Heart left ventricle (tissue), 16 donors: ENCODE measurements at places on chromosomes 11 and 22. TPM values are rescaled to one million over a fixed set of nuclear protein-coding genes. Genes with fewer than 3 reads are reported as not detected.

DNA sequence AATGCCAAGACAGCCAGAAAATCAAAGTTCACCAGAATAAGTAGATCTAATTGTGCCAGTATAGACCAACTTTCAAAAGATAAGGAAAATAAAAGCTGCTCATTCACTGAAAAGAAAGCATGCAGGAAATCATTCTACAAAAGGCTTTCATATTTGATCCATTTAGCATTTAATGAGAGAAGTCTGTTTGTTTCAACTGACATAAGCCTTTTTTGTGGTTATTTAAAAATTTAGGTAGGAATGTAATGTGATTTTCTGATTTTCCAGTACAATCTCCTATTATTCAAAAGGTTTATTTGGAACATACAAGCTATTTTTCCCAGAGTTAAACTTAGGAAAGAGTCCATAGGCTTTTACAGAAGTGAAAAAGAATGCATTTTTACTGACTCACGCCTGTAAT lies 92.7 kb downstream of the SBF2 start:
- no peak overlapping the region for H3K27ac ChIP-seq
- no peaks in the 10 kb centered on the region for H3K27me3 ChIP-seq
- no peak overlapping the region for H3K4me3 ChIP-seq

DNA sequence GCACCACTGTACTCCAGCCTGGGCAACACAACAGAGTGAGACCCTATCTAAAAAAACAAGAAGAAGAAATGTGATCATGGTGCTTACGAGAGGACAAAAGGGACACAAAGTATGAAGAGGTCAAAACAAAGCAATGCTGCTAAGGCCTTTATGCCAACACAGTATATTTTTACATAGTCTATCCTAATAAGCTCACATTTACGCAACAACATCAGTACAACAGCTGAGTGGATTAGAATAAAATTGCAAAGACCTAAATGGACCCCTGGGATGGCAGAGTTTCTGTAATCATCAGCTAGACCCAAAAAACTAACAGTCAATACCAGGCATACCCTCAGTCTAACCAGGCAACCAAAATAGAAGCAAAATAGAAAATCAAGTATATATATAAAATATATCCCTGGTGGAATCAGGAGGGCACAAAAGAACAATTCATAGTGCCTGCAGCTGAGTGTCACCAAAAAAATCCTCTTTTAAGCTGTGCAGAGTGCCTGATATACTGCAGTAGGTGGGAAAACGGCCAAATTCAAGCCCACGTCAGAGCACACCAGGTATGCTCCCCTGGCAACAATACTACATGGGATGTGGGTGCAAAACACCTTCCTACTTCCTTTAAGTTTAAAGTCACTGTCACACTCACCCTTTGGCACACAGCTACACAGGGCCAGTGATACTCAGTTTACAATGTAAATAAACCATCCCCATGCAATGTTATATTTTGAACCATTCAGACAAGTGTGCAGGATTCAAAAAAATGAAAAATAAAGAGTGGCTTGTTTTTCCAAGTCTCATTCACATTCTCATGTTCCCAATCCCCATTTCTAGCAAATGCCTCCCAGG lies 57.8 kb downstream of the RBFOX2 start:
- no peak overlapping the region for H3K4me3 ChIP-seq
- H3K4me1 ChIP-seq = peaks cover 68% of the 10 kb centered on the region
- peak overlapping the region; percentile 55 for H3K27ac ChIP-seq

Gene GUCY1A2
- total RNA-seq = 7.8 TPM

Gene ARFGAP3
- total RNA-seq = 22.3 TPM

Gene P2RY2
- 19.3 TPM for total RNA-seq

Gene MPZL3
- 5.1 TPM for total RNA-seq

Gene PAAF1
- total RNA-seq = 10.0 TPM

Gene RIMBP3B
- 0.05 TPM for total RNA-seq

- H3K4me3 ChIP-seq = no peak overlapping the region
- DNase-seq = no peak
- no peaks in the 10 kb centered on the region for H3K27me3 ChIP-seq
- no peaks in the 10 kb centered on the region for H3K4me1 ChIP-seq
Observed at GRCh38 chr11:64753380-64754123, 6.2 kb downstream of the PYGM start.

GRCh38 chr11:78838417-78838816 lies 263.8 kb upstream of the NARS2 start:
- H3K4me3 ChIP-seq = no peak overlapping the region
- no peaks in the 10 kb centered on the region for H3K36me3 ChIP-seq
- no peak for DNase-seq
- no peaks in the 10 kb centered on the region for H3K27me3 ChIP-seq
- no peaks in the 10 kb centered on the region for H3K4me1 ChIP-seq
- no peak overlapping the region for H3K27ac ChIP-seq

Gene YIF1A
- total RNA-seq = 41.6 TPM

GRCh38 chr11:112620621-112621394 lies 340.4 kb upstream of the NCAM1 start:
- H3K27ac ChIP-seq = no peak overlapping the region
- DNase-seq = no peak
- no peaks in the 10 kb centered on the region for H3K4me1 ChIP-seq
- H3K4me3 ChIP-seq = no peak overlapping the region

DNA sequence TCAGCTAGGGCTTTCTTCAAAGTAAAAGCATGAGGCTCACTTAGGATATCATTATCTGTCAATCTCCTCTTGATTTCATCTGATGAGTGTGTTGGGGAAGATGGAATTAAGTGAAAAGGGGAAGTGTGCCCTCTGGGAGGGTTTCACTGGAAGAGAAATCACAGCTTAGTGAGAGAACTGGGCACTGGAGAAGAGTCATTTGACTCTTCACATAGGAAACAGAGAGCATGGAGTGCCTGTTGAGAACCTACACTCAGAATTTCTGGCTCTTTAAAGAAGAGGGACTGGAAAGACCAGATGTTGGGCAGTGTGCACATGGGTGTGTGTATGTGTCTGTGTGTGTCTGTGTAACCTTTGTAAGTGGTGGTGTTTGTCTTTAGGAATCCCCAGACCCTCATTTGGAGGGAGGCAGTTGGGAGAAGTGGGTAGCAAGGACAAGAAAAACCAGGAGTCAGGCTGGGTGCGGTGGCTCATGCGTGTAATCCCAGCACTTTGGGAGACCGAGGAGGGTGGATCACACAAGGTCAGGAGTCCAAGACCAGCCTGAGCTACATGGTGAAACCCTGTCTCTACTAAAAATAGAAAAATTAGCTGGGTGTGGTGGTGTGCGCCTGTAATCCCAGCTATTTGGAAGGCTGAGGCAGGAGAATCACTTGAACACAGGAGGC lies 10.0 kb downstream of the STX3 start:
- H3K27me3 ChIP-seq = no peaks in the 10 kb centered on the region
- H3K27ac ChIP-seq = peak overlapping the region; percentile 22
- H3K36me3 ChIP-seq = no peaks in the 10 kb centered on the region
- no peak overlapping the region for H3K4me3 ChIP-seq
- H3K4me1 ChIP-seq = peaks cover 72% of the 10 kb centered on the region
- no peak for DNase-seq

DNA sequence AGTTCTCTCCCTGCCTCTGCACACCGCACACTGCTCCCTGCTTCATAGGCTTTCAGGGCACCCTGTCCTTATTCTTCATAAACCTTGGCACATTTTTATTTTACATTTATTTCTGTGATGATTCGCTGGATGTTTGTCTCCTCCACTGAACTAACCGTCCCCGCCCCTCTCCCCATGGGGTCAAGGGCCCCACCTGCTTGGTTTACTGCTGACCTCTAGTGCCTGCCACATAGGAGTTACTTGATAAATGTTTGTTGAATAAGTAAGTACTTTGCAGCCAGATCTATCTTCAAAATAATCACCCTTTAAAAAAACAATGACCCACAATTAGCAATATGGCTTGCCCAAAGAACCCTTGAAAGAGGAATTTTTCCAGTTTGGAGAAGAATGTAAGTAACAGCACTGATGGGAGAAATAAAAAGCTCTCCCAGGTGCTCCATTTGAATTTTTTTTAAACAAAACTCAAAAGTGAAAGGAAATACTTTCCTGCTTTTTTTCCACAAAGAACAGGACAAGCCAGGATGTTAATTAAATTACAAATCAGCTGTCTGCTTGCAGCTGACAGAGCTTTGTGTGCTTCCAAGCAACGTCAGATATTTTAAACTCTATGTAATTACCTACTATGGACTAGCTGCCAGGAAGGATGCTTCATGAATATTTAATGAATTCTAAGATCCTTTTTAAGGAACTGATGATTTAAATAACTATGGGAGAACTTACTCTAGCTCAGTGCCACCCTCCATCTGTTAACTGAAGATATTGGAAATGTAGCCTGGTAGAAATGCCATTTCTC lies 1083.6 kb downstream of the DLG2 start:
- peaks cover 5% of the 10 kb centered on the region for H3K4me1 ChIP-seq
- H3K4me3 ChIP-seq = no peak overlapping the region
- no peaks in the 10 kb centered on the region for H3K36me3 ChIP-seq
- no peak for DNase-seq

- no peaks in the 10 kb centered on the region for H3K4me1 ChIP-seq
- no peaks in the 10 kb centered on the region for H3K27me3 ChIP-seq
- no peaks in the 10 kb centered on the region for H3K36me3 ChIP-seq
- no peak for DNase-seq
Observed at GRCh38 chr22:29183971-29184848, 21.5 kb upstream of the EMID1 start.

- H3K27ac ChIP-seq = peak overlapping the region; percentile 39
- H3K4me1 ChIP-seq = peaks cover 45% of the 10 kb centered on the region
- no peaks in the 10 kb centered on the region for H3K36me3 ChIP-seq
- no peaks in the 10 kb centered on the region for H3K27me3 ChIP-seq
Observed at GRCh38 chr22:18034076-18034475, 9.7 kb upstream of the MICAL3 start.

DNA sequence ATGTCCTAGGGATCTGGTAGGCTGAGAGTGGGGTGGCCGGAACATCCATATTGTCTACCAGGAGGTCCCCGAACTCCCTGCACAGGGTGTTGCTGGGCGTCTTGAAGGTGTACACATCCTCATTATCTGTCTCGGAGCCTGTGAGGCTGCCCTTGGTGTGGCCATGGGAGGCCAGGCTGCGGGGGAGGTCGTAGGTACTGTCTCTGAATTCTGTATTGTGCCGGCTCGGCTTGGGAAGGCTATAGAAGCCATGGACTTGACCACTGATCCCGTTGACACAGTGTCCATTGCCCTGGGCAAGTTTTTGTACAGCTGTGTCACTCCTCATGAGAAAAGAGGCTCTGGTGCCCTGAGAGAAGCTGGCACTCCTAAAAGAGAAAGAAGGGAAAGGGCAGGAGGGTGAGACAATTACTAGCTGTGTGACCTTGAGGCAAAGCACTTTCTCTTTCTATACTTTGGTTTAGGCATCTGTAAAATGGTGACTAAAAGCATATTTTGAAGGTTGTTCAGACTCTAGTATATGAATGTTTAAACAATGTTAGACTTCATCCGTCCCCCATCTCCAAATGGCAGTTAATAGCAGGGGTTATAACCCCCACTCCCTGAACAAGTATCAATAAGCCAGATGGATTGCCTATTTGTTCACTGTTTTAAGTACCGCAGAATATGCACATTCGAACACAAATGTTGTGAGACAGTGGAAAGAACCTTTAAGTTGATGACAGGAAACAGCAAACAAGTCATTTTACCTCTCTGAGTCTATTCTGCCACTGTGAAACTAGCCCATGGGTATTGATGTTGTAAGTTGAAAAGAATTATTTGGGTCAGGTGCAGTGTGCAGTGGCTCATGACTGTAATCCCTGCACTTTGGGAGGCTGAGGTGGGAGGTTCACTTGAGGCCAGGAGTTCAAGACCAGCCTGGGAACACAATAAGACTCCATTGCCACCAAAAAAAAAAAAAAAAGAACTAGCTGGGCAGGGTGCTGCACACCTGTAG lies 38.3 kb downstream of the USP35 start:
- no peak overlapping the region for H3K27ac ChIP-seq
- H3K36me3 ChIP-seq = peaks cover 50% of the 10 kb centered on the region
- no peak overlapping the region for H3K4me3 ChIP-seq
- H3K4me1 ChIP-seq = peaks cover 28% of the 10 kb centered on the region
- no peaks in the 10 kb centered on the region for H3K27me3 ChIP-seq

DNA sequence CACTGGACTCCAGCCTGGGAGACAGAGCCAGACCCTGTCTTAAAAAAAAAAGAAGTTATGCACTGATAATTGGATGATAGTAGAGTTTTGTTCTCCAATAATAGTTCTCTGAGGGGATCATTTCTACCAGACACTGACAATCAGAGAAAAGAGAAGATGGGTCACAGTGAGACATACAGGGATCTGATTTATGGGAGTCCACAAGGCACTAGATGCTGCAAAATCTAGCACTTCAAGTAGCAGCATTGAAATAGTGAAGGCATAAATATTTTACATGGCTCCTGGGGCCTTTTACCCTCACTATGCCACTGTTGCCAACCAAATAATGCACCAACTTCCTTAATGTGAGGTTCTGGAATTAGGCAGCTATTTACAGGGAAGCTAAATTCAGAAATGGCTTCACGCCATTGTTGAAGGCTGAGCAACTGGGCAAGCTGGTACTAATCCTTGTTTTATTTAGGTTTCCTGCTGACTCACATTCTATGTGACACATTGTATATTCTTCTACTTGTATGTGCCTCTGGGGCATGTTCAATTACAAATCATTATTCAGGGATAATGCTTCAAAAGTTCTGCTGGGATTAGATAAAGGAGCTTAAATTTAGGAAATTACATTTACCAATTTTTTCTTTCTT lies 38.2 kb upstream of the ABTB2 start:
- DNase-seq = no peak
- H3K4me1 ChIP-seq = no peaks in the 10 kb centered on the region
- H3K27ac ChIP-seq = no peak overlapping the region
- no peaks in the 10 kb centered on the region for H3K27me3 ChIP-seq

GRCh38 chr22:17477391-17477833 lies 85.9 kb upstream of the SLC25A18 start:
- no peaks in the 10 kb centered on the region for H3K27me3 ChIP-seq
- peak overlapping the region; percentile 50 for H3K27ac ChIP-seq
- H3K36me3 ChIP-seq = no peaks in the 10 kb centered on the region
- peak overlapping the region; percentile 21 for H3K4me3 ChIP-seq

DNA sequence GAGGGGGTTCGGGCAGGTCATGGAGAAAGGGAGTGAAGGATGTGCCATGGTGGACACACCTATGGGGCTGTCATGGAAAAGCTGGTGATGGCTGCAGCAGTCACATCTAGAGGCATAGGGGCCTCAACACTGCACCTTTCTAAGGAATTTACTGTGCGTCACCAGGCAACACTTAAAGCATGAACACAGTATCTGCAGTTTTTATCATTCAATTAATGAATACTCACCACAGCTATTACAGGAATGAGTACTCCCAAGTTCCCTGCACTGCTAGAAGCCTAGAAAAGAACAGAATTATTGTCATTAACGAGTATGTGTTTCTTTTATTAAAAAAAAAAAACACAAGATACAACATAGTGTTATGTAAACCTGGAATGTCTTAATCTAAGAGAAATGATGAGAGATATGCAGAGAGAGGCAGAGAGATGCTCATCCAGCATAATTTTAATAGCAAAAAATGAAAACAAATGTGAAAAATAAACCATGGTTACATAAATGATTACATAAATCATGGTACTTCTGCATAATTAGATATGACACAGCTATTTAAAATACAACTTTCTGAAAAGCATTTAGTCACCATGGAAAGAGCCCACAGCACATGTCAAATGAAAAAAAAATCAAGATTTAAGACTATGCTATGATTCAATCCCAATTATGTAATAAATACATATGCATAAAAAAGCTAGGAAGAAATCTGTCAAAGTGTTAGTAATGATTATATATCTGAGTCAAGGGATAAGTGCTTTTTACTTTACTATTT lies 19.2 kb downstream of the SERPIND1 start:
- no peak overlapping the region for H3K4me3 ChIP-seq
- H3K4me1 ChIP-seq = peaks cover 3% of the 10 kb centered on the region
- H3K27ac ChIP-seq = no peak overlapping the region
- DNase-seq = no peak
